Posterior vena cava (tissue), 2 donors: ENCODE measurements at places on chromosomes 4 and X. TPM values are rescaled to one million over a fixed set of nuclear protein-coding genes. Genes with fewer than 3 reads are reported as not detected.

DNA sequence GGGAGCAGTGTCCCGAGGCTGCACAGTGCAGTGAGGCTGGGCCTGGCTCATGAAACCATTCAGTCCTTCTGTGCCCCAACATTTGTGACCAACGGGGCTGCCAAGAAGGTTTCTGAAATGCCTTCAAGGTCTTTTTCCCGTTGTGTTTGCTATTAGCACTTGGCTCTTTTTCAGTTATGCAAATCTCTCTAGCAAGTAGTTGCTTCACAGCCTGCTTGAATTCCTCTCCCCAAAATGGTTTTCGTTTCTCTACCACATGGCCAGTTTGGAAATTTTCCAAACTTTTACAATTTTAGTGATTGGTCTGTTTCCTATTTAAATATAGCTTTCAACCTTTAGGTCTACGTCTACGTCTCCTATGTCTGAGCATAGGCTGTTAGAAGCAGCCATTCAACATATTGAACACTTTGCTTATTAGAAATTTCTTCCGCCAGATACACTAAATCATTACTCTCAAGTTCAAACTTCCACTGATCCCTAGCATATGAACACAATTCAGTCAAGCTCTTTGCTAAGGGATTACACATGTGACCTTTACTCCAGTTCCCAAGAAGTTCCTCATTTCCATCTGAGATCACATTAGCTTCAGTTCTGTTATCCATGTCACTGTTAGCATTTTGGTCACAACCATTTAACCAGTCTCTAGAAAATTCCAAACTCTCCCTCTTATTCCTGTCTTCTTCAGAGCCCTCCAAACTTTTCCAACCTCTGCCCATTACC, 901.8 kb downstream of the GLUD2 start:
- DNase-seq, result no peak

DNA sequence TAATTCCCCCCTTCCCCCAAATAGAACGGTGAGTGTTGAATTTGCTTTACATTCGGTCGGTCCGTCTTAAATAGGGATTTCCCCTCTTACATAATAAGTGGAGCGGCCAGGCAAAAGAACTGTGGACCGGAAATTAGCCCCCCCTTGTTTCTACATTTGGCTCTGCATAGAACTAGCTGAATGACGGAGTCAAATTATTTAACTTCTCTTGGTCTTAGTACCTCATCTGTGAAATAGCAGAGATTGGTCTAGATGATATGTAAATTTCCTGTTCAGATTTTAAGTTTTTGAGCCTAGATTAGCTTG, 1.3 kb downstream of the SPATA18 start:
- no peak for DNase-seq

DNA sequence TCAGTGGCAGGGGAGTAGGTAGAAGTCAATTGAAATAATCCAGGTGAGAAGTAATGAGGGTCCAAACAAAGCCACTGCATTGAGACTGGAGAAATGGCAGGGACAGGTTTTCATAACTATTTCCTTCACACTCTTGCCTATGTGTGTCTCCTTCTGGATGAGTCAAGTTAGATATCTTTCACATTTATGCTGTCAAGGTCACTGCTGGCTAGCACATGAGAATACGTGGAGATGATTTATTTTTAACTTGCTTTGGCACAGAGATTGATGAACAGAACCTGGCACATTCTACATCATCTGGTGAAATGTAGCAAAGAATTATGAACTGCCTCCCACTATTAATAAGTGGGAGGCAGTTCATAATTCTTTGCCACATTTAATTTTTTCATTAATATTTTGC, 66.7 kb upstream of the BOD1L1 start:
- no peak for DNase-seq

DNA sequence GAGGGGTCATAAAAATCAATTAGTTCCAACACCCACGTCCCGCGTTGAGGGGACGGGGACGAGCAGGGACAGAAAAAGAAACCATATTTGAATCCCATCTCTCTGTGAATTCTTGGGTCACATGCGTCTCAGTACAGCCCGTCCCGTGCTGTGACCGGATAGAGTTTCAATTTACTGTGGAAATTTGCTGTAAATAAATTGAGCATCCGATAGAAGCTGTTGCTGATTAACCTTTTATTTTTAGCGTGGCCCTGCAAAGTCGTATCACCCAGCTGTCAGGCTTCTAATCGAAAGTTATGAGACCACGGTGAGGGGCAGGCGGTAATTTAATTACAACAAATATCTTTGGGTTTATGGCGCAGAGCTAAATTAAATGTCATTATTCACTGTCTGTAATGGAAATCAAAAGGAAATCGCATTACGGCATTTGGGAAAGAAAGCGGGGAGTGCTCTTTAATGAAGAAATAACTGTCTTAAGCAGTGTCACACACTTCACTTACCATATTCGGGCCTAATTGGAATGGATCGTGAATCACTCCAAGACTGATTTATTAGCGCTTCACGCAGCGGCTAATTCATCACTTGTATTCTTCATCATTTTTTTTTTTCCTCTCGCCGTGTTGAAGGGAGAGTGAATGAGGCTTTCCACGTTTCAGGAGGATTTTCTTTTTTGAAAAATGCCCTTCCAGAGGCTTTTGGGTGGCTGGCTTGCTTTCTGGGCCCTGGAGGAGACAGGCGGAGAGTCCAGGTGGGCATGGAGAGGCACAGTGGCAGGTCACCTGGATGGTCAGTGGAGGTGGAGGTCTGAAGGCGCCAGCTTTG, 7.3 kb downstream of the SHOX start:
- DNase-seq, result no peak

DNA sequence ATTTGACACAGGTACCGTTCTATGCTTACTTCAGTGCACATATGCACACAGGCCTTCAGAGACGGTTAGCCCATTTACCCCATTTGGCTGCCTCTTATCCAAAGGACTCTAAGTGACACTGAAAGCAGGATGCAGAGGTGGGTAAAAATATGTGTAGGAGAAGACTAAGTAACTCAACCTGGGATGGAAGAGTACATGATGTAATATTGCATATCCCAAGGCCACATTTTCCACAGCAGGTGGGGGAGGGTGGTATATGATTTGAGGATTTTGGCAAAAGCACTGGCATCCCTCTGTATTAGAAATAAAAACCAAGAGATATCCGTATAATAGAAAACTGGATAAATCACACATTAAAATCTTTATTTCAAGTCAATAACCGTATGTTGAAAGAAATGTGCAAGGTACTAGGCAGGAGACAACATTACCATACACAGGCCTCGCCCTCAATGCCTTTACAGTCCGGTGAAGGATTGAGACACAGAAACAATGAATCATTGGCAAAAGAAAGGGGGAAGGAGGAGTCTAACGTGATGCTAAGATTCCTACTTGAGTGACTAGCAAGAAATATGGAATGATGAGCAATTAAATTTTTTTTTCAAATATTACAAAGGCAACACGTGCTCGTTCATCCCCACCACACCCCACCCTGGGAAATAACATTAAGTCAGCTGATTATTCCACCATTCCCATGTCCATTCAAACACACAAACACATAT, 161.0 kb upstream of the RASGEF1B start:
- no peak for DNase-seq

NFKB1 gene
- 35.7 TPM for total RNA-seq

CCKAR gene
- not detected for total RNA-seq

DNA sequence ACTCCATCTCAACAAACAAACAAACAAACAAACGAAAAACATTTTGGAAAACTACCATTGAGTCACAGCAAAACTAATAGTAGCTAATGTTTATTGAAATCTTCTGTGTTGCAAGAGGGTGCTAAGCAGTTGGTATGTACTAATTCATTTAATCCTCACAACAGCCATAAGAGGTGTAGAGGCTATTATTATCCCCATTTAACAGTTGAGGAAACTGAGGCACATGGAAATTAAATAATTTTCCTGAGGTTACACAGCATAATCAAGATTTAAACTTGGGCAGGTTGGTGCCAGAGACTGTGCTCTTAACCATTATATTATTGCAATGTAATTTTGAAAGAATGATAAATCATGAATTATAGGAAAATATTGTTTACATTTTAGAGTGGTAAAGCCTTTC, 17.5 kb upstream of the RHOH start:
- no peak for DNase-seq

EPGN gene
- total RNA-seq, result not detected
